Dermis microvascular lymphatic vessel endothelial cell (primary cell): ENCODE measurements at places on chromosomes 6 and 20. TPM values are rescaled to one million over a fixed set of nuclear protein-coding genes. Genes with fewer than 3 reads are reported as not detected.

Gene LY6G5C
- 1.2 and 1.9 TPM in 2 replicates for total RNA-seq

Gene LRRC73
- under 0.01 and 0.13 TPM in 2 replicates for total RNA-seq

Gene TBXT
- total RNA-seq = not detected in 2 replicates

Gene GNAS-AS1
- total RNA-seq = under 0.01 TPM in 2 replicates

Gene SOD2
- total RNA-seq = 206 and 419 TPM in 2 replicates

Gene CAP2
- total RNA-seq = 0.39 and 0.63 TPM in 2 replicates

Gene OXT
- not detected in 2 replicates for total RNA-seq

Gene DACT2
- not detected in 2 replicates for total RNA-seq

Gene BACH2
- total RNA-seq = 1.5 and 4.3 TPM in 2 replicates

Gene TRIM15
- total RNA-seq = not detected in 2 replicates

Gene MBOAT1
- 14.8 and 35.7 TPM in 2 replicates for total RNA-seq

Gene SYCP2L
- total RNA-seq = not detected in 2 replicates

Gene SIRPB1
- total RNA-seq = 1.3 TPM in 2 replicates

Gene SENP6
- 34.1 and 37.8 TPM in 2 replicates for total RNA-seq

Gene TAF4
- total RNA-seq = 2.3 and 3.7 TPM in 2 replicates

Gene XKR7
- not detected in 2 replicates for total RNA-seq

Gene RPP21
- 15.7 and 19.8 TPM in 2 replicates for total RNA-seq

Gene SLC17A1
- not detected in 2 replicates for total RNA-seq

Gene TRAPPC3L
- total RNA-seq = under 0.01 and 0.25 TPM in 2 replicates

DNA sequence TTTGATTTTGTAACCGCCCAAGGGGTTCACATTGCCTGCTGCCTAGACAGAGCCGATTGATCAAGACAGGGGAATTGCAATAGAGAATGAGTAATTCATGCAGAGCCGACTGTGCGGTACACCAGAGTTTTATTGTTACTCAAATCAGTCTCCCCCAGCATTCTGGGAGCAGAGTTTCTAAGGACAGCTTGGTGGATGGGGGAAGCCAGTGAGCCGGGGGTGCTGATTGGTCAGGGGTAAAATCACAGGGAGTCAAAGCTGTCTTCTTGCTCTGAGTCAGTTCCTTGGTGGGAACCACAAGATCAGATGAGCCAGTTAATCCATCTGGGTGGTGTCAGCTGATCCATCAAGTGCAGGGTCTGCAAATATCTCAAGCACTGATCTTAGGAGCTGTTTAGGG, 60.0 kb upstream of the EZR start:
- no peak for DNase-seq

- DNase-seq = no peak
These were observed at the start of gene CPXM1 for GRCh38 chr20:2800521-2801285. Gene CPXM1 (minus strand): TSS chr20:2800627. CDS start chr20:2800572, 55 bp downstream.

- DNase-seq = no peak
These were observed 333.0 kb downstream of the EPHA7 start for GRCh38 chr6:93086351-93086750.

- DNase-seq = no peak
These were observed 38.5 kb downstream of the GCNT2 start for GRCh38 chr6:10559522-10560152.

GRCh38 chr6:116547358-116547757, 1.9 kb upstream of the TRAPPC3L start:
- no peak for DNase-seq

- DNase-seq = no peak
These were observed 160.1 kb downstream of the SASH1 start for GRCh38 chr6:148502773-148503135.

DNA sequence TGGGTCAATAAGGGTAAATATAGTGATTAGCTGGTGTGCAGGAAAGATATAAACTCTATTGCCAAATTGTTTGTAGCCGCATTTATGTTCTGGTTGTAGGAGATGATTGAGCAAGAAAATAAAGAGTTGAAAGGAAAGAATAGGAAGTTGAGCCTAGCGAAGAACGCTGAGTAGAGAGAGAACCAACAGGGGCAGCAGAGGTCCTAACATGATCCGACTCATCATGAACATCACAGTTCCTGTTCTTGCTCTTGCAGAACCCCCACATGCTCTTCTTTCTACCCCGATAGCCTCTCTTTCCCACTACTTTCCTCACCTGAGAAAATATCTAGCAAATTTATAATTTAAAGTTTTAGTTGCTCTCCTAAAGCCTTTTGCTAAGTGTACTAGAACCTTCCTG, 9.9 kb upstream of the ID4 start:
- DNase-seq = no peak

- DNase-seq = no peak
These were observed 32.6 kb downstream of the SF3B5 start for GRCh38 chr6:144062786-144063185.

- no peak for DNase-seq
These were observed 3.1 kb upstream of the RPS12 start for GRCh38 chr6:132811276-132811675.

DNA sequence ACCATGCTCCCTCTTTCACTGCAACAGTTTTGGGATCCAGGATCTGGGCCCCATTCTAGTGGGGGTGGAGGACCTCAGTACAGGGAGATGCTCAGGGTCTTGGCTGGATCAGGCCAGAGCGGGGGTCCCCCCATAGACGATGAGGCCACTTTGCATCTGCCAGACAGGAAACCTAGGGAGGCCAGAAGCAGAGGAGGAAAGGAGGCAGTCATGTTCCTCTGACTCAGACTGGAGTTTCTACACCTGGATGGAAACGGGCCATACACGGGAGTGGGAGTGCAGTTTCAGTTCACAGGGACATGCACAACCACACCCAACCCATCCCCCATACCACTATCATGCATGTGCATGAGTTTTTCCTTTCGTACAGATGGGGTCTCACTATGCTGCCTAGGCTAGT, 3.6 kb upstream of the EMILIN3 start:
- no peak for DNase-seq

GRCh38 chr6:151288712-151289398, 49.1 kb downstream of the AKAP12 start:
- DNase-seq = no peak

GRCh38 chr6:144008120-144008811, at the start of gene PLAGL1:
Gene PLAGL1 (minus strand): TSS chr6:144008259. CDS start chr6:143948136, 60,123 bp downstream.
- peak; percentile 39 for DNase-seq

DNA sequence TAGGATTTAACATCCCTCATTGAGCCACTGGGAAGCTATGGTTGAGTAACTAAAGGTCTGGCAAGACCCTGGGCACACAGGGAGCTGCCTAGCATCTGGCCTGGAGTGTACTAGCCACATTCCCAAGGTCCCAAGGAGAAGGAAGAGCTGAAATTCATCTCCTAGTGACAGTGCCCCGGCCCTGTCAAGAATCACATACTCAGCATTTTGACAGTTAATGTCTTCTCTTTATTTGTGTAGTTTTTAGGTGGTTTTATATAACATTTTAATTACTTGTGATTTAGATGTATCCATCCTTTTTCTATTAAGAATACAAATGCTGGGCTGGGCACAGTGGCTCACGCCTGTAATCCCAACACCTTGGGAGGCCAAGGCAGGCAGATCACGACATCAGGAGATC, 40.4 kb downstream of the ALDH5A1 start:
- DNase-seq = no peak

DNA sequence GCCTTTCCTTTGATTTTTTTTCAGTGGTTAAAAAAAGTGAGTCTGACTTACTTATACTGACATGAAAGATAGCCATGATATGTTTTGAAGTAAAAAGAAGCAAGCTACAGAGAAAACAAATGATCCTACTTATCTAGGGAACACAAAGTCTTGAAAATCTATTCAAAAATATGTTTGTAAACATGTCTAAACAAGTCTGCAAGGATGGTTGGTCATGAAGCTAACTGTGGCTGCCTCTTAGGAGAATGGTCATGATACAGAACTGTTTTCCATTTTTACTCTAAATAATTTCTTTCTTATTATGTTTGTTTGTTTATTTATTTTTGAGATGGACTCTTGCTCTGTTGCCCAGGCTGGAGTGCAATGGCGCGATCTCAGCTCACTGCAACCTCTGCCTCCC, 21.5 kb downstream of the FERMT1 start:
- DNase-seq = no peak

GRCh38 chr6:124430740-124431318, 531.4 kb upstream of the RNF217 start:
- DNase-seq = no peak

- no peak for DNase-seq
These were observed 501.4 kb downstream of the PREX1 start for GRCh38 chr20:48326434-48326691.

DNA sequence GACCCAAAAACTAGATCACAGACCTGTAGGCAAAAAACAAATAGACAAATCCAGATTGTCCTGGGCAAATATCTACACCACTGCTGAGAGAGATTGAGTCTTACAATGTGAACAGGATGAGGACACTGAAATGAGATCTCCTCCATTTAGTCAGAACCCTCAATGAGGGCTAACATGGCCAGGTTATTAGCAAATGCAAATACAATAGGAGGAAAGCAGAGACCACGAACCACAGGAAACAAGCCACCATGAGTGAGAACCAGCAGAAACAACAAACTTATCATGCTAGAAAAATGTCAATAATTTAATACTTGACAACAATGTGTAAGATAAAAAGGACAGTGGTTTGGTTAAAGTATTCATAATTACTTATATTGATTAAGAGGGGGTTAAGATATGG, 162.8 kb downstream of the SYNE1 start:
- no peak for DNase-seq

GRCh38 chr6:135212935-135213334, 31.8 kb downstream of the MYB start:
- DNase-seq = no peak

DNA sequence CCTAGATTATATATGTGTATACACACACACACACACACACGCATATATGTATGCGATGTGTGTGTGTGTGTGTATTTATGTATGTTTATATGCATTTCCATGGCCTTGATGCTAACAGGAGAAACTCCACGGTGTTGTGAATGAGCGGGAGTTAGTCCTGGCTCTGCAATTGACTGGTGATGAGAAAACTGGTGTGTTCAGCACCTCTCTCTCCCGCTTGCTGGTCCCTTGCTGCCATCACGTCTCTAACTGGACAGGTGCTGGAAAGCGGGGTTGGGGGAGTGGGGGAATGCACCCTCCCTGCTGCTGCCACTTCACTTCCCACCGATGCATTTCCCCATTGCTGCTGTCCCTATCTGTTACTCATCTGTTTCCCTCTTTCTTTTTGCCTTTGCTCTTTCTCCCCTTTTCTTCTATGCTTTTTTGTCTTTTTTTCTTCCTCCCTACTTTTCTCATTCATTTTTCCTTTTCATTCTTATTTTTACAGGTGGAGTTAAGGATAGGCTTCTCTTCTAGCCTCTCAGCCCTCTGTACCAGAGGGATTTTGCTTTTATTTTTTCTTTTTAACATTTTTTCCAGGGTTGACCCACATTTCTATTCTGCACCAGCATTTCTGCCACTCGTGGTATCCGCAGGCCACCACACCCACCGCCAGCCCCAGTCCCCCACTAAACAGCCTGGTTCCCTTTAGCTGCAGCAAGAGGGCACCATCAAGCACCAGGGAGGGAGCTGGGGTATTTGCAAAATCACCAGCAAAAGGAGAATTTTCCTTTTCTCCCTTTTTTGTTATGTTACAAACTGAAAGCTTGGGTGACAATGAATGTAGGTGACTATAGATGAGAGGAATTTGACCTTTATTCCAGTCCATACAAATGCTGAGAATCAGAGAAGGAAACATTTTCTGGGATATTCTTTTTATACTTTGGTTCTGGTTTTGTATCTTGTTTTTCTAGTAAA, 115.6 kb downstream of the TCP11 start:
- DNase-seq = no peak

- no peak for DNase-seq
These were observed 1217.6 kb upstream of the GJE1 start for GRCh38 chr6:140915103-140915502.
